ENCODE measurements at places on chromosomes 12 and 14.

DNA sequence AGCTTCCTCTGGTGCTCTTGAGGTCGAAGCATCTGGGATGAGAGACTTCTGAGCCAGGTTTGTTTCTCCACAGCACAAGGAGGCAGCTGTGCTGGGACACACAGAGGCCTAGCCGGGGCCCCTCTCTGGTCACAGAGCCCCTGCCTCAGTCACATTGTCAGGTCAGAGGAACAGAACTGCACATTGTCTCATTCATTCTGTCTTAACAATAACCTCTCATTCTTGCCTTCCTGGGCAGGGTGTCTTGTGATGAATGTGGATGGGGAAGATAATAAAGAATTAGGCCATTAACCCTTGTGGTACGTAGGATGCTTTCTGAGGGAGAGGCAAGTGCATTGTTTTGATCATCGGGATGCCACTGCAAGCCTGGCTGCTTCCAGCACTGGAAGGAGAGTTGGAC lies 29.8 kb downstream of the FNTB start:
- DNase-seq: no peak

- no peak for DNase-seq
Measured at GRCh38 chr14:75833326-75834020, 148.3 kb downstream of the TGFB3 start.

GRCh38 chr12:62694116-62694515 lies 227.5 kb downstream of the MON2 start:
- DNase-seq: no peak

DNA sequence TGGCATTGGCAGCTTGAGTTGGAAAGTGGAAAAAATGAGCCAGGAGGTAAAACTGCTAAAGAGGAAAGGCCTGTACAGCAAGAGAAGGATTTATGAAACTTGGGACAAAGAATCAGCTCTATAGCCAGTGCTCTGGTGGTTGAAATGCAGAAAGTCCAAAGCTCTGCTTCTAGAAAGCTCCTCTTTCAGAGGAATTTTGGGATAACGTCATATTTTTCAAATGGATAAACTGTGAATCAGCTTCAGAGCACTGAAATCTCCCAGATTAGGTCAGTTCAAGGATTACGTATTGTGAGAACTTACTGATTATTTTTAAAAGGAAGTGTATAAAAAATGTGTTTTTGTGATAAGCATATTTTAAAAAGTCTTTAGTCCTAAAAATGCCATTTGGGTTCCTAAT lies 203.1 kb upstream of the CNOT2 start:
- no peak for DNase-seq

DNA sequence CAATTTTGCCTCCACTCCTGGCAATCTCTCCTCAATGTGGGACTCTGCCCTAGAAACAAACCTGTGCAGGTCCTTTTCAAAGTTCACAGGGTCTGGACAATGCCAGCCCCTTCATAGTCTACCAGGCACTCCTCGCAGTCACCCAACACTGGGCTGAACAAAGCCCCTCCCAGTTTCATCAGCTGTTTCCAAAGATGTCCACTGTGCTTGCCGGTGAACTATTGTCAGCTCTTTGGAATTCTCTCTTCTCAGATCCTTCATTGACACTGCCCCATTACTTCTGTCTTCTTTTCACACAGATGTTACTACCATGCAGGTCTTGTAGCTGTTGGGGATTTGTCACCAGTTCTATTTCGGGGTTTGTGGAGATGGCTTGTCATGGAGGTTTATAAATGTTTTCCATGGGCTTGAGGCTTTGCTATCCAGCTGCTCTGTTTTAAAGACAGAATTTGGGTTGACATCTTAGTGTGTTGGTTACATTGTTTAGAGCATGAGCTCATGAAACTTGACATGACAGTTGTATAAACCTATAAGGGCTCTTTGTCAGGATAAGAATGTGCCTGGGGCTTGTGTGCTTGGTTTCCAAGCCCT lies 77.3 kb upstream of the DHRS4 start:
- DNase-seq: no peak

GRCh38 chr12:74488134-74488533 lies 49.5 kb upstream of the ATXN7L3B start:
- no peak for DNase-seq

- DNase-seq: no peak
Measured at GRCh38 chr12:105233041-105233905, 2.7 kb downstream of the APPL2 start.

- no peak for DNase-seq
Measured at GRCh38 chr12:120140603-120141002, 24.1 kb upstream of the RAB35 start.

DNA sequence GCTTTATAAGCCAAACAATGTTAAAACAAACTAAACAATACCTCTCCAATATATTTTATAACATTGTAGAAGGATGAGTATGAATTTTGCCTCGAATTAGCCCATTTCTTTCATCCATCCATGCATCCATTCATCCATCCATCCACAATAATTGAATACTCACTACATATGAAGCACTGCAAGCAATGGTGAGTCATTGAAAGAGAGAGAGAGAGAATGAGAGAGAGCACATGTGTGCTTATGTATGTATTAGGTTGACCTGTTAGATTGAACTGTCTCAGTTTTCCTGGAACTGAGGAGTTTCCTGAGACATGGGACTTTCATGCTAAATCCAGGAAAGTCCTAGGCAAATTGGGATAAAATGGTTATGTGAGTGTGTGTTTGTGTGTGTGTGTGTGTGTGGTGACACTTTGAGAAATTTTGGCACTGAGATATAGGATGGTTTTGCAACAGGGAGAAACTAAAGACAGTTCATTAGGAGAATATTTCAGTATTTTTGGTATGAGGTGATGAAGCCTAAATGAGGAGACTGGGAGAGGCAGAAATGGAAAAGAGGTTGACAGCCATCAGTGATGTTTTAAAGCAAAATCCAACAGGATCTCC lies 98.4 kb downstream of the C12orf75 start:
- DNase-seq: no peak

GRCh38 chr14:32977913-32978312 lies 39.2 kb downstream of the NPAS3 start:
- DNase-seq: no peak

GRCh38 chr12:2944401-2945047 lies 14.7 kb upstream of the TEAD4 start:
- peak; percentile 53 for DNase-seq

- DNase-seq: no peak
Measured at GRCh38 chr12:12513416-12514006, 49.2 kb downstream of the DUSP16 start.

DNA sequence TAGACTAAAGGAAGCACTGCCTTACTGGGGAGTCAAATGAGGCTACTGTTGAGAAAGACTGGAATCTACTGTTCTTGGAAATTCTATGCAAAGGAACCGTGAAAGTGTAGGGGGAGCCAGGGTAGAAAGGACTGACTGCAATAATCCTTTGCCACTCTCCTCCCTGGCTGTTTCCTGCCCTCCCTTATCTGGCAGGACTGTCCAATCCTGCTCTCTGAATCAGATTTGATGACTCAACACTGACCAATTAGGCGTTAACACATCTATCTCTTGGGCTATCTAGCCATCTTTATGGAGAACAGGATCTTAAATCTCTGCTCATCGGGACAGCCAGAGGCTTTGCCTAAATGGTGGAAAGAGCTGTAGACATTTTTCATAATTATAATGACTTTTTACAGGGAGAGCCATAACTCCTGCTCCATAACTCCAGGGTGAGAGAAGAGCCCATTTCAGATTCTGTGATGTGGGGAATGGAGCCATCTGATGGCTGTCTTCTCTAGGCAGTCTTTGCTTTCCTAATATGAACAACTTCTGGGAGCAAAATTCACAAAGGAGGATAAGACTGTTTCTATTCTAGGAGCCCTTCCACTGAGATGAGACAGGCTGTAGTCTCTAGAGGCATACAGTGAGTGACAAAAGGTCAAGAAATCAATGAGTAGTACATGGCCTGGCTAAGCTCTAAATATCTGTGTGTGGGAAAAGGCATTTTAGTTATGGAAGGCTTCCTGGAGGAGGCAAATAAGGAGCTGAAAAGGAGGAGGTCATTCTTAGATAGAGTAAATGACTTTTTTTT lies 68.9 kb upstream of the CISTR start:
- no peak for DNase-seq

DNA sequence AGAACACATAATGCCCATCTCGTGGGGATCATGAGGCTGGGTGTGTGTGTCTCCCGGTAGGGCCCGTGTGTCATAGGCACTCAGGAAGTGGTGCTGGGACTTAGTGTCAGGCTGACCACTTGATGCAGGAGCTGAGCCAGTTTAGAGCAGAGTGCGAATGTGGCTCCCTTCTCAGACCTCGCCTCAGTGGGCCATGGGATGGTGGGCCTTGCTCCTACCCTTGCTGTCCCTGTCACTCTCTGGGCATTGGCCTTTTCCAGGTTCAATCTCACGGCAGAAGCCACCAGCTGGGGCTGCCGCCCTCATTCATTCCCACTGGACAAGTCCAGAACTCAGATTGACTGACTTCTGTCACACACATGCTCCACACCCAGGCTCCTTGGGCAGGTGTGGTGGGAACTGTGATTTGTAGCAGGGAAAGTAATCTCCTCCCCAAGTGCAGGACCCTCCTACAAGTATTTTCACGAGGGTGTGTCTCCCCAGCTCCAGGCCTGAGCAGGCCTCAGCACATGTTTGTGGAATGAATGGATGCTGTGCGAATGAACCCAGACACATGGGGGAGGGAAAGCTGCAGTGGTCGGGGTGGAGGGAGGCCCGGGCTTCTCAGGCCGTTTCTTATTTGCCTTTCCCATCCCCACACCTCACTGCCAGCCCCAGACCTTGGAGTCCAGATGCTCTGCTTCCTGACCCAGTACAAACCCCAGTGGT lies 54.9 kb downstream of the BEGAIN start:
- no peak for DNase-seq

DNA sequence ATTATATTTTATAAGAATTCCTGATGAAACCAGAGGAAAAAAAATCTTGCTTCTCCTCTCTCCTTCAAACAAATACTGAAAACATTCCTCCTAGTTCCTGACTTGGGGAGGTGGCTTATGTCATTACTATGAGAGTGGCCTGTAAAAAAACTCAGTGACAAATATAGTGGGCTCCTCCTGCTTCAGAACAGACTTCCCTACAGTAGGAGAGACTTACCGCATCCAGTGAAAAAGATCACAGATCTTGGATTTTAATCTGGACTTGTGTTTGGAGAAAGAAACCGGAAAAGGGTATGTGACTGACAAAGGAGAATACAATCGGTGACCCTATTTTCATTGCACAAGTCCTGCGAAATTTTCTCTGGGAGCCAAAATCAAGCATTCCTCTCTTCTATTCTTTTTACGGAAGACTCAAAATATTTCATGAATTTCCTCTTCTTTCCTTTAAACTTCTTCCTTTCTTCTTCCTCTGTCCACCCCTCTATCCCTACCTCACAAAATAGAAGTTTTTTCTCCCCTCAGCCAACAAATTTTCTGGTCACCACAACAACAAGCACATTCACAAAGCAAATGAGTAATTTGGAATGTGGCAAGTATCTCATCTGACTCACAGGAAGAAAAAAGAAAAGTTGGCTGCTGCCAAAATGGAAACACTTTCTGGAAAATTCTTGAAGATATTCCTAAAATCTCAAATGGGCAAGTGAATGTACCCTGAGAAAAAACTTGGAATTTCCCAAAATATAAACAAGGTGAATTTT lies 185.1 kb upstream of the CDKN3 start:
- no peak for DNase-seq

- no peak for DNase-seq
Measured at GRCh38 chr14:24437020-24437735, 5.4 kb downstream of the SDR39U1 start.

DNA sequence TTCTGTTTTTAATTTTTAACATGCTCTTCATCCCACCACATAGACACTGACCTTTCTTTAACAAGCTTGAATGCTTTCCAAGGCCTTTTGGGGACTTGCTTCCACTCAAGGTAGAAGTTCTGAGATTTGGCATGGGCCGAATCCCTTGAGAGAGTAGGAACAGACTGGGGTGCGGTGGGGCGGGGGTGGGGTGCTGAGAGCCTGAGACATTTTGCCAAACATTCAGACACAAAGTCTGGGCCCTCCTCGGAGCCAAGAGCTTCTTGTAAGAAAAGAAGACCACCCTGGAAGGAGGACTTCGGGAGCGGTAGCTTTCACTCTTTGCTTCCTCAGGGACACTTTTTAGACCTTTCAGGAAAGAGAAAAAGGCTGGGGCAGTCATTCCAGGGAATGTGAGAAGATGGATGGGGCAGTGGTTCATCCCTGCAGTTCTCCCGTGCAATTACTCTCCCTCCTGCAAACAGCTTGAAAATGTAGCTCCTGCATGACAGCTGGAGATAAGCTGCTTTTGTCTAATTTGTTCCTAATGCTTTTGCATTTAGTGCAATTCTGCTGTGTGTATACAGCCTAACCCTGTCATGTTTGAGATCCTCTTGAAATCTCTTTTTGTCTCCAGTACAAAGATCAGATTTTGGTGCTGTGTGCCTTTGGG lies 16.3 kb upstream of the MYO1H start:
- no peak for DNase-seq

- DNase-seq: no peak
Measured at GRCh38 chr12:2980630-2981029, 21.4 kb downstream of the TEAD4 start.

- DNase-seq: no peak
Measured at GRCh38 chr14:68386950-68387779, 405.7 kb downstream of the ZFP36L1 start.

DNA sequence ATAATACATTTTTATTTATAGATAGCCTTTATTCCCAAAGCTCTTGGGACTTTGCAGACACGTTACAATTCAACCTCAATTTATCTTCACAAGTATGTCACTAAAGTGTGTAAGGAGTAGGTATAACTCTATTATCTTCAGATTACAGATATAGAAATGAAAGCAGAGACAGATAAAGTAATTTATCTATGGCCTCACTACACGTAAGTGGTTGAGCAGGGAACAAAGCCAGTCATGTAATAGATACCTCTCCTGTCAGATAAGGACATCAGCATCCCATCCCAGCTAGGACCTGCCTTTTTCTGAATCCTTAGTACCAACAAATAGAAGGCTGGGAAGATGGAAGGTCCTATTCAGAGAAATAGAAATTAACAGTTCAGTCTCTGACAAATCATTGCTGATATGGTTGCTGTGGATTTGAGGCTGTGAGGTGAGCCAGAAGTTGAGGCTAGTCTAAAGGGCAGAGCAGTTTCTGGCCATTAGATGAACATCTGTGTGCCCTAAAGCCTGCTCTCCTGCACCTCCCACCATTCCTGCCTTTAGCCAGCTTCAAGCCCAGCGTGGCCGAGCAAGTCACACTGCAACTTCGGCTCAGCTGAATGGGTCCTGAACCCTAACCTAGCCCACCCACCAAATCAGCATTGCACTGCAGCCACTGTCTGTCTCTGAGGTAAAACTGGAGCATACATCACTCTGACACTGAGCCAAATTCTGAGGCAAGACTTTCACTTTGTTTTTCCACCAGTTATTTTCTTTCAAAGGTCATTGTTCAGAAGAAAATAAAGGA lies 71.1 kb upstream of the PLEKHA5 start:
- no peak for DNase-seq

DNA sequence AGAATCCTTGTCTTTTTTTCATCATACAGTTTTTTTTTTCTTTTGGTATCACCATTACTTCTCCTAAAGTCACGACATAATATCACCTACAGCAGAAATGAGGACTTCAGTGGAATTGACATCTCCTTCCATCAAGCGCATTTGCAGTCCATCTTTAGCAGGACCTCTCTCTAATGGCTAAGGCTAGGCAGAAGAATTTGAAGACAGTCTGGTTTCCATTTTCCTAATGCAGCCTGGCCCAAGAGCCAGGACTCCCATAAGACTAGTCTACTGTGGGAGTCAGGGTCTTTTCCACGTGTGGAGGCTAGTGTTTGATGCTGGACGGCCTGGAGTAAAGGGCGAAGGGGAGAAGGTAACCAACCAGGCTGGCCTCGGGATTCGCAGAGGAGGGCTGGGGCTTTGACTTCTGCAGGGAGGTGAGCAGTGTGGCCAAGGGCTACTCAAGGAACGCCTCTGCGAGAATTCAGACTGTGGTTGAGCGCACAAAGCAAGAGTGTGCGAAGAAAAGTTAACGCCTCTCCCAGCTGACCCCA lies 769 bp upstream of the ZNF740 start:
- peak; percentile 27 for DNase-seq

Measured in stimulated activated CD4-positive, alpha-beta T cell treated with anti-CD3 and anti-CD28 coated beads, Interleukin-12 subunit alpha, Interleukin-12 subunit beta, amount 100 ng/mL, for 4 hours (primary cell).